Fibroblast of skin of right biceps (primary cell): ENCODE measurements at places on chromosomes 4 and X.

DNA sequence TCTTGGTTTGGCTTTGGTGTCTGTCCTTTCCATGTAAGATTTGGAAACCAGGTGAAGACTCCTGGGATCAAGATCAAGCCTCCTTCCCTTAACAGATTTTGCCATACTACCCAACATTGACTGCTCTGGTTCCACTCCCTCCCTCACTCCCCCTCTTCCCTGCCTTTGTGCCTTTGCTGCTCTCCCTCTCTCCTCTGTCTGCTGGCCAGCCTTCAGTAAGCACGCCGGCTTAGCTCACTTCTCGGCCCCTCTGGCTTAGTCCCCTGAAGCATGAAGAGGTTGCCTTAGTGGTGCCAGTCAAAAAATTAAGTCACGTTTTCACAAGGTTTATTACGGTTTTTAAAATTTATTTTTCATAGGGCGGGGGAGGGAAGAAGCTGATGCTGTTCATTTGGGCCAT lies 6.0 kb downstream of the GRIA3 start:
- DNase-seq: no peak

- DNase-seq: peak; percentile 90
Measured at GRCh38 chr4:19739101-19739651, 512.5 kb upstream of the SLIT2 start.

- DNase-seq: peak; percentile 61
Measured at GRCh38 chrX:121496966-121497365, 449.6 kb downstream of the GLUD2 start.

GRCh38 chrX:44946771-44947170 lies 73.8 kb downstream of the KDM6A start:
- DNase-seq: peak; percentile 4

DNA sequence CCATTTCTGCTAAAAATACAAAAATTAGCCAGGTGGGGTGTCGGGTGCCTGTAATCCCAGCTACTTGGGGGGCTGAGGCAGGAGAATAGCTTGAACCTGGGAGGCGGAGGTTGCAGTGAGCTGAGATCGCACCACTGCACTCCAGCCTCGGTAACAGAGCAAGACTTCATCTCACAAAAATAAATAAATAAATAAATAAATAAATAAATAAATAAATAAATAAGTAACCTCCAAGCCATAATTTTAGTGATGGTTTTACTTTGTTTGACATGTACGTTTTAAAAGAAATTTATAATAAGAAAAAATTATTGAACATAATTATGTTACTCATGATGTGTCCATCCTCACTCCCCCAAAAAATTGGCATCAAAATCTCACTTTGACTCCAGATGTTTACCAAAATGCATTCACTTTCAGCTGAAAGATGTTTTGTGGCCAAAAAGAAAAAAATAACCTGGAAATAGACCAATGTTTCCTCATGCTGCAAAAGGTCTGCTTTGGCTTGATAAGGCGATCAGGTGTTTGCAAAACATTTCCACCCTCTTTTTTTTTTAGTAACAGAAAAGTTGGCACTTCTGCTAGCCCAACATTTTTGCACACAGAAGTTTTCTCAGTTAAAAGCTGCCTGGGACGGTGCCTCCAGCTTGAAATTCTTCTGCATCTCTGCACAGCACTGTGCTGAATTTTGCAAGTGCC lies 42.2 kb upstream of the DHRSX start:
- no peak for DNase-seq

DNA sequence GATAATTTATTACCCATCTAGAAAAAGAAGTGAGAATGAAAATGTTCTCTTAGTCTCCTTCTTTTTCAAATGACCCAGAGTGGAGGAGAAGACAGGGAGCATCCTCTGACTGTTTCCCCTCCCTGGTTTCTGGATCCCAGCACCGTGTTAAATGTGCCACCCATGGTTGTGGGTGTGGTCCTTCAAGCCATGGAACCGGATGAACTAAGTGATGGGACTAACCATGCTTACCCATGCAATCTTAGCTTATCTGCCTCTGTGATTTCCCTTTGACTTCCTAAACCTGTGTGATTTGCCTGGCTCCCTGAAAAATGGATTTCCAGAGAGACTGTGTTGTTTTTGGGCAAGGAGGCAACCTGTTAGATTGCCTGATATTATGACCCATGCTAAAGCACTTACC lies 437.1 kb downstream of the MAGEB5 start:
- no peak for DNase-seq

DNA sequence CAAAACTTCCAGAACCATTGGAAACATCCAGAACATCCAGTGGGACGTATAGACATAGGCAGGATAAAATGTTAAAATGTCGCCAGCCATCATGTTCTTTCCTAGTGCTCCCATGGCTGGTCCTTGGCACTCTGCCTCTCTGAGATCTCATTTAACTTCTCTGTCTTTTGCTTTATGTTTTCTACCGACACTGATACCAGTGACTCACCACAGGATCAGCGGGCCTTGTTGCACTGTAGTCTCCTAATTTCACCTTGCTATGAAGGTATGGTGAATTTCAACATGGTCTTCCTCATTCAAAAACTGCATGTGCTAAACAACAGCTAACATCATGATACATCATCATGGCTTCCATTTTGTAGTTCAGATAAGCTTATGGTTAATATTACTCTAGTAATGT lies 521.0 kb upstream of the IGFBP7 start:
- DNase-seq: no peak

GRCh38 chr4:4784379-4784778 lies 75.1 kb upstream of the MSX1 start:
- no peak for DNase-seq

- DNase-seq: peak; percentile 87
Measured at GRCh38 chrX:3609810-3610209, 103.6 kb downstream of the PRKX start.

DNA sequence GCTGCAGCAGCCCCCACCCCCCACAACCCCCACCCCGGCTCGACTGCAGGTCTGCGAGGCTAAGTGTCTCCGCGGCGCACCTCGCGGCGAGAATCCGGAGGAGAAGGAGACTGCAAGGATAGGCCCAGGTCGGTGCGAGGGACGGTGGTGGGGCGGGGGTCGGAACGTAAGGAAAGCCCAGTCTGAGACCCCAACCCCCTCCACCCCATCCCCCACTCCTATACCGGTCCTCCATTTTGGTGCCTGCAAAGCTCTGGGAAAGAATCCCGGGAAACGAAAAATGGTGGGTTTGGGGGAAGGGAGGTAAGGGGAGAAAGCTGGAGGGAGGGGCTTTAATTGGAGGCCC lies 614 bp downstream of the BEX3 start:
- peak; percentile 59 for DNase-seq

DNA sequence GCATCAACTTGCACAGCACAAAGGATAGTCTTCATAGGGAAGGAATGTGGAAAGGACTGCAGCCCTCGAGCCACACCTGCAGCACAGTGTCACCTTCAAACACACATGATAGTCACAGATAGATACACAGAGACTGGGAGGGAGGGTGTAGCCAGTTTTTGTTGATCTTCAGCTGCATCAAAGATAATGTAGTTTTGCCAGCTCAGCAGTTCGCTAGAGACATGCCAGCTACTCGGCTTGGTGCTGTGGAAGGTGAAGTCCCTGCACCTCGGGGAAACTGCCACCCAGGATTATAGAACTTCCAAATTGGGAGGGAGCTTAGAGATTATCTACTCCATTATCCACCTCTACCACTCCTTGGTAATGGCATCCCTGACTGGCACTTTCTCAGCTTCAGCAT lies 92.9 kb upstream of the PAK3 start:
- no peak for DNase-seq

DNA sequence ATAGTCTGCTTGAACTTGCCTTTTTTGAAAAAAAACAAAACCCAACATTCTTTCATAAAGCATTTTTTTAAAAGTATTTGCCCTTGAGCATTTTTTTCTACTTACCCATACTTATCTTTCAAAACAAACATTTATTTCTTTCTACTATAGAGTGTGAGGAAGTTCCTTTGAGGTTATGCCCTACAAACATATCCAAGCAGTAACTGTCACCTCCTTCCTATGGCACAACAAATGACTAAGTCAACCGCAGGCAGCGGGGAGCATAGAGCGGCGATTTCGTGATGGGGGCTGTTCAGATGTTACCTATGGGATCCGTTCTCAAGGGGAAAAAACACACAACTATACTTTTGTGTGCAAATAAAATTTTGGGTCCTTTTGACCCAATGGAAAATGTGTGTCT lies 19.4 kb downstream of the SPRY1 start:
- peak; percentile 65 for DNase-seq

- DNase-seq: no peak
Measured at GRCh38 chrX:74680391-74680790, 66.0 kb upstream of the RLIM start.

- no peak for DNase-seq
Measured at GRCh38 chrX:155115174-155115819, 44.0 kb downstream of the BRCC3 start.

- DNase-seq: peak; percentile 1
Measured at GRCh38 chrX:5775846-5776430, 452.7 kb downstream of the NLGN4X start.

DNA sequence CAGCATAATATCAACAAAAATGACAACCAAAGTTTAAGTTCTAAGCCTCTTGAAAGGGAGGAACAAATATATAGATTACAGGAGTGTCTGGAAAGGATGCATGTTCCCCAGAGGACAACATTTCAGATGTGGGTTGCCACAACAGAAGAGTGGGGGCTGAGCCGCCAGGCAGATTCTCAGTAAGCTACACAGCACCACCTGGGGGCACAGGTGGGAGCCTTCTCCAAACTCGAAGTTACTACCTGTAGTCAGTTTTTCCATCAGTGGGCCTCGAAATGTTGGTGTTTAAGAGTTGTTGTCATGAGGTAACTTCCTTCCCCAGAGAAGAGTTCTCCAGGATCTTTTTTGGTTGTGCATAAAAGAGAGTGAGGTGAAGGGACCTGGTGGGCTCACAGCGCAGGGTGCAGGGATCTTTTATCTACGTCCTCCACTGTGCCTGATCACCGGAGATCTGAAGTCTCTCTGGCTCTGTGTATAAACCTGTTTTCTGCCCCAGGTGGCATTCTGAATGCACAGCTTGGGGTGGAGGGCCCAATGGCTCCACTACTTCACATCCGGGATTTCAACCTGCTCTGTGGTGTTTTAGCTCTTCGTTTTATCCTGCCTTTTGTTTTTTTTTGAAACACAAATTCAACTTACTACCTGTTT lies 58.4 kb upstream of the STS start:
- DNase-seq: no peak

DNA sequence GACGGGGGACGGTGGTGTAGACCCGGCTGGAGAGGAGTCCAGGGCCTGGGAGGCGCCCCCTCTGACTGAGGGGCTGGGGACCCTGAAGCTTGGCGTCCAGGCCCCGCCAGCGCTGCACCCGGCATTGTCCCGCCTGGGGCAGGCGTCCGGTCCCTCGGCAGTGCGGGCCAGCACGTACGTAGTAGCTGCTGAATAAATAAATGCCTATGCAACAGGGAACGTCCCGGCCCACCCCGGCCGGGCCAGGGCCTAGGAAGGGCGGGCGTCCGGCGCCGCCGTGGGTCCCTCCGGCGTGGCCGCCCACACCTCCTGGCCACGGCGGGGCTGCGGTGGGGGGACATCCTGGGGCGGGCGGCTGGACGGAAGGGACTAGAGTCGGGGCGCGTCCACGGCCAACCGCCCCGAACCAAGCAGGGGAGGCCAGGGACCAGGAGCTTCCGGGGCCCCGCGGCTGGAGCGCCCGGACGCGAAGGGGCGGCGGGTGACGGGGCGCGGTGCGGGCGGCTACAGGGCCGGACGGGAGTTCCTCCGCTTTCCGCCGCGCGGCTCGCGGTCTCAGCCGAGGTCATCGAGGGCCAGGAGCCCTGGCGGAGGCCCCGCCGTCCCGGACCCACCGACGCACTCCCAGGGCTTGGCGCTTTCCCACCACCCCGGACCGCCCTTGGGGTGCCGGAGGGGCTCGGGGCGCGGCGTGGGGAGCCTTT lies 886 bp upstream of the WWC2 start:
- peak; percentile 60 for DNase-seq

GRCh38 chr4:186414390-186414789 lies 141.0 kb downstream of the MTNR1A start:
- DNase-seq: no peak

DNA sequence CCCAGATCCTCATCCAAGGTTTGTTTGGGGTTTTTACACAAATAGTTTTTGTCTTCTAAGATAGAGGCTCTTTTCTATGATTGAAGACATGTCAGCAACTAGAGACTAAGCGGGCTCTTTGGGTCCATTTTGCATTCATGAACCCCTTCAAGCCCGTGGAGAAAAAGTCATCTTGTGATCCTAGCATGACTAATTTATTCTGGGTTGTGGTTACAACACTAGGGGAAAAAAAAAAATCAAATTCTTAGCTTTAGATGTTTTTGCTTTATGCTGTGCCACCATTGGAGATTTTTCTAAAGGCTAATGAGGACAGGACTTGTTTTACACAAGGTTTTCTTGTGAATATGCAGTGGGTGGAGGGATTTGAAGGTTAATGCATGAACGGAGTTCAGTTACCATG lies 440.0 kb downstream of the PCDH7 start:
- DNase-seq: peak; percentile 1

DNA sequence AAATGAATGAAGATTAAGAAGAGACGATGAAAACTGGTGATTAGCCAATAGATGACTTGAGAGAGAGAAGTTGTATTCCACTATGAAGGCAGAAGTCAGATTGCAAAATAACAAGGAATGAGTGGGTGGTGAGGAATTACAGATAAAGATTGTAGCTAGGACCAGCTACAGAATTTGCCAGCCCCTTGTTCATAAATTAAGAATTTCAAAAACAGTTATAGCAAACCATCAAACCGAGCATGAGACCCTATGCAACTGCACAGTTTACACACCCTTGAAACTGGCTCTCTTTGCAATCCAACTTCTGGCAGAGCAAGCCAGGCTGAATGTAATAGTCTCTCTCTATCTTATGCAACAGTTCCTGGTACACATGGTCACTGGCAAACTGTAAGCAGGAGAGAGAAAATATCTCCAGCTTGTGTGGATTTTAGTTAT lies 35.2 kb downstream of the STAP1 start:
- DNase-seq: peak; percentile 26

- no peak for DNase-seq
Measured at GRCh38 chr4:97867557-97868091, 275.7 kb downstream of the STPG2 start.

GRCh38 chr4:36509845-36510244 lies 228.4 kb downstream of the DTHD1 start:
- DNase-seq: no peak

GRCh38 chrX:19731307-19731820 lies 156.0 kb downstream of the SH3KBP1 start:
- no peak for DNase-seq

DNA sequence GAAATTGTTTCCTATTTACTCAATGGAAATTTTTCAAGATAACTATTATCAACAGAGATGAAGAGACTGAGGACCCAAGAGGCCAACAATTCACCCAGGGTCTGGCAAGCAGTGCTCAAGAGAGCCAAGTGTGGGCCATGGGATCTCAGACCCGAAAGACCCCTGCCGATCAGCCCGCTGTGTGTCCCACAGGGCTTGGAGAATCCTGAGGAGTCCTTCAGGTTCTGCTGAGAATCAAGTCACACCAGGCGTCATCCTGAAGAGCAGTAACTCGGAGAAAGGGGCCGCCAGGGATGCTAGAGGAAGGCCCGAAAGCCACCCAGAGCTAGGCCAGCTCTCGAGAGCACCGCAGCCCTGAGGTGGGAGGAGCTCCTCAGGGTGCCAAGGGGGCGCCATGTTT lies 48.7 kb downstream of the FGFRL1 start:
- DNase-seq: no peak

GRCh38 chr4:98816386-98816785 lies 112.5 kb downstream of the EIF4E start:
- no peak for DNase-seq
